ENCODE measurements at places on chromosomes 12 and 14. TPM values are rescaled to one million over a fixed set of nuclear protein-coding genes. Genes with fewer than 3 reads are reported as not detected.

Gene ACSM4
- total RNA-seq, result not detected

Gene RNU6-8
- not detected for total RNA-seq

Gene KCNH3
- 0.24 TPM for total RNA-seq

Gene PUS1
- 9.5 TPM for total RNA-seq

Gene ISM2
- not detected for total RNA-seq

Gene GPR162
- total RNA-seq, result 1.8 TPM

Gene TMTC1
- total RNA-seq, result 0.84 TPM

Gene IL26
- total RNA-seq, result not detected

Gene ASCL1
- total RNA-seq, result not detected

Gene SLC10A1
- not detected for total RNA-seq

Gene FAM186B
- 0.29 TPM for total RNA-seq

Gene ALKBH2
- total RNA-seq, result 20.3 TPM

Gene AREL1
- total RNA-seq, result 24.0 TPM

Gene MANSC4
- not detected for total RNA-seq

Gene CARMIL3
- under 0.01 TPM for total RNA-seq

Gene LPAR5
- not detected for total RNA-seq

Gene CMA1
- not detected for total RNA-seq

Gene FGF6
- not detected for total RNA-seq

Gene ADAM21
- 1.6 TPM for total RNA-seq

Gene ALX1
- 18.6 TPM for total RNA-seq

Gene GYS2
- not detected for total RNA-seq

Gene TEP1
- total RNA-seq, result 8.2 TPM

Gene LRP1-AS
- total RNA-seq, result not detected

Gene ESRRB
- total RNA-seq, result not detected

Gene CRIP1
- not detected for total RNA-seq

Gene CMKLR1
- 34.5 TPM for total RNA-seq

Gene TAS2R7
- not detected for total RNA-seq

Gene HOXC11
- 0.36 TPM for total RNA-seq

Gene TBX3
- 61.6 TPM for total RNA-seq

Gene ACVR1B
- 2.1 TPM for total RNA-seq

Gene TDRD9
- total RNA-seq, result not detected

Gene CD9
- total RNA-seq, result 133 TPM

Gene CCDC38
- total RNA-seq, result not detected

Gene TAS2R8
- 0.20 TPM for total RNA-seq

Gene ACOT4
- total RNA-seq, result 3.6 TPM

Gene CLEC4D
- not detected for total RNA-seq

Gene A2M
- total RNA-seq, result 29.7 TPM

Gene TEX52
- not detected for total RNA-seq

Gene CYP46A1
- total RNA-seq, result not detected

Gene NKX2-1
- not detected for total RNA-seq

Gene KLRC1
- total RNA-seq, result not detected

Gene KLC1
- 89.5 TPM for total RNA-seq

Gene DIO3
- total RNA-seq, result not detected

Gene TPPP2
- total RNA-seq, result not detected

Gene OR6C4
- total RNA-seq, result not detected

Gene NPAS3
- 0.48 TPM for total RNA-seq

Gene KRT6C
- not detected for total RNA-seq

Gene SELPLG
- total RNA-seq, result 1.7 TPM

Gene BMP4
- 76.8 TPM for total RNA-seq

Gene TEX22
- total RNA-seq, result not detected

Gene PRH2
- not detected for total RNA-seq
